Iris pigment epithelial cell (primary cell): ENCODE measurements at places on chromosomes 12 and 14.

DNA sequence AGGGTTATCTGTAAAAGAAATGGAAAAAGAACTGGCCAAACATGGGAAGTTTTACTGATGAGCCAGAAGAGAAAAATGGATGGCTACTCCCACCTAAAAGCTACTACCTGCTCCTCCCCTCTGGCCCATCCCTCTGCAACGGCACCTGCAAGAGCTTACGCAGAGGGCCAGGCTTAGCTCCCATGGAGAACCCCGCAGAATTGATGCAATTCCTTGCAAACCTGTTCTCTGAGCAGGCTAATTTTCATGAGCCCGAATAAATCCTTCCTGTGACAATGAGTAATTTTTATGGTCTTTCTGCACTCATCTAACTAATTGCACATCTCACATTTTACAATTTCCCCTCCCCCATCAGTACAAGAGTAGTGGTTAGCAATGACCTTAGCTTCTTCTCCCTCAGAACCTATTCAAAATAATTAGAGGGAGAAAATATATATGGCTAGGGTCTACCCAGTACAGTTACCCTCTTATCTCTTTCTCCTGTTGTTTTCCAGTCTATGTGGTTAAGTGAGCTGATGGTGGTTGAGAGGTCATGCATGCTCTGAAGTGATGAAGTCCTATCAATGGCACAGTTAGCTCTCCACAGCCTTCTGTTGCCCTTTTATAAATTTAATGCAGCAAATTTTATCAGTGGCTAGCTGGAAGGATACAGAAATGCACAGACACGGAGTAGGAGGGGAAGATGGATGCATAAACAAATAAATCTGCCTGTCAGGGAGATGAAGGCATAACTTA is 67.7 kb upstream of the NTF3 start:
- DNase-seq = no peak

DNA sequence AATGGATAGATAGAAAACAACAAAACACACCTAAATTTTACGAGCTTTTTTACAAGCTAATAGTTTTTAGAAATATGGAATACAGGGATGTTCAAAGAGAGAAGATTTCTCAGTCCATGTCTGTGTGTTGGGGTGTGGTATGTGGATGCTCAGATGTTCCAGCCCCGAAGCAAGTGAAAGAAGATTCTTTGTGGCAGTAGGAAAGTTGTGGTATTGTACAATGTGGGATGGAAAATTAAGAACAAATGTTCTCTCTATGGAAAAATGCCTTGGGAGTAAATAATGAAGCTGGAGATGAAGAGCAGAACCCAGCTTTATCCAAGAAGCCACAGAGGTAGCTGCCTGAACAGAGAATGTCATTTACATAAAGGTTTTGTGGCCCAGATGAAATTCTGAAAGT is 150.3 kb upstream of the PRKD1 start:
- DNase-seq = no peak

- DNase-seq = no peak
These were observed 33.8 kb downstream of the PLEKHG7 start for GRCh38 chr12:92736605-92737004.

DNA sequence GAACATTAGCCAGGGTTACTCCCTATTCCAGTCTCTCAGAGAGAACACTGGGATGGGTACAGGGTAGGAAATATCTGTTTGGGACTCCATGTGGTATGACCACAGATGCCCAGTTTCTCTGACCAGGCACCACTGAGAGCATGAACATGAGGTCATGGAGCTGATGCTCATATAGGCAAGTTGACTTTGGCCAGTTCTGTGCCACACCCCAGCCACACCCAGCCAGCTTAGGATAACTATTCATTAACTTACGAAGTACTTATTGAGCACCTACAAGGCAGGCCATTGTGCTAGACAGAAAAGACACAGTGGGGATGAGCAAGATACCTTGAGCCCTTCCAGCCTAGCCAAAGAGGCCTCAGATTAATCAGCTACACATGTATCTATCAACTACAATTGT is 262.5 kb downstream of the DPF3 start:
- DNase-seq = no peak

DNA sequence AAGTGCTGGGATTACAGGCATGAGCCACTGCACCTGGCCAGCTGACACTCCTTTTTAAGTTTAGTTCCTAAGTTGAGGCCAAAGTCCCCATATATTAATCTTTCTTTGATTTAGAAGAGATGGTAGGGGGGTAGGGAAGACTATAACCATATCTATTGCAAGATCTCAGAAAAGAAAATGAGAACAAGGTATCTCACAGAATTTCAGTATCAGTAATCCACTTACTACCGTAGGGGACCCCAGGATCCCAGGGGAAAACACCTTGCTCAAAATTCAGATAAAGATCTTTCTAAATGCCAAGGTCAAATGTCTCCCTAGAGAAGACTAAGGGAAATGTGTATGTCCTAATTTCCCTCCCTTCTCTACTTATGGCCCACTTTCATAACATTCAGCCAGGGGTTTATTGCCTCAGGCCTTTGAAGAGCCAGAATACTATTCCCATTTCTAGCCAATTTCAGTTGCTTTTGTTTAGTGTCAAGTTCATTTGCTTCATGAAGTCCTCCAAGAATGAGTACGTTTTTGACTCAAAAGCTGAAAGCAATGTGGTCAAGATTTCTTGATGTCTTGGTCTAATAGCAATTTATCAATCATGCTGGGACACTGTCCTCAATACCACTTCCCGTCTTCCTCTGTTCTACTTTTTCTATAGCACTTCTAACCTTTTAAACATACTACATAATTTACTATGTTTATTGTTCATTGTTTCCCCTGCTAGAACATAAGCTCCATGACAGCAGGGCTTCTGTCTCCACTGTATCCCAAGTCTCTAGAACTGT is 86.3 kb downstream of the DCAF5 start:
- no peak for DNase-seq

DNA sequence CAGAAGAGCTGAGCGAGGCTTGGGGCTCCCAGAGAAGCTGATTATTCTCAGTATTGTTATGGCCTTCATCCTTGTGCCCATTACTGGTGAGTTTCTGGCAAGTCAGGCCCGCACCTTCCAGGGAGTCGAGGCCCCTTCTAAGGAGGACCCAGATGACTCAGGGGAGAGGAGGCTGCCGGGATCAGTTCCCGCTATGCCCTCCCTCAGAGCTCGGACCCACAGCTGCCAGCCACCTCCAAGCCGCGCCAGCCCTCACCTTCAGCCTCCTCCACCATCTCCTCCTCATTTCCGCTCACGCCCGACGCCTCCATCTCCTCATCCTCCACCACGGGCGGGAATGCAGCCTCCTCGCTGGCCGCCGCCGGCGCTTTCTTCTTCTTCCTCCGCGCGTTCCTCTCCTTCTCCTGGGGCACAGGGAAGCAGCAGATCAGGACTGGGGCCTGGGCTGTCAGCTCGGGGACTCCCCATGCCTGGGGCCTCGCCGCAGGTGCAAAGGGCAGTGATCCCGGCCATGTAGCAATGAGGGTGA is 83.2 kb downstream of the RFLNA start:
- no peak for DNase-seq

GRCh38 chr12:82008251-82008650 is 249.1 kb upstream of the PPFIA2 start:
- DNase-seq = no peak

DNA sequence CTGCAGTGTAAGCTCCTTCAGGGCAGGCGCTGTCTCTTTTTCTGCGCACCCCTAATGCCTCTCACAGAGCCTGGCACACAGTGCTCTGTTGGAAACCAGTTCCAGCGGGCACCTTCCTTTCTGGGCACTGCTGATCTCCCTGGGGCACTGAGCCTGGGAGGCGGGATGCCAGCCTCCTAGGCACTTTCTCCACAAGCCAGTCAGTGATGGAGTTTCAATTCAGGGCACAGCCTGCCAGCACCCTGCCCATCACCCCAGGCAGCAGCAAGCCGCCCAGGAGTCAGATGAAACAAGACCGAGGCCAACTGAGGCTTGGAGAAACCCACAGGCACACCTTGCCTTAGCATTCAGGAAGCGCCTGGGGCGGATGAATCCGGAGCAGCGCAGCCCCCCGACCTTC is 5.7 kb upstream of the CTDSP2 start:
- DNase-seq = no peak

DNA sequence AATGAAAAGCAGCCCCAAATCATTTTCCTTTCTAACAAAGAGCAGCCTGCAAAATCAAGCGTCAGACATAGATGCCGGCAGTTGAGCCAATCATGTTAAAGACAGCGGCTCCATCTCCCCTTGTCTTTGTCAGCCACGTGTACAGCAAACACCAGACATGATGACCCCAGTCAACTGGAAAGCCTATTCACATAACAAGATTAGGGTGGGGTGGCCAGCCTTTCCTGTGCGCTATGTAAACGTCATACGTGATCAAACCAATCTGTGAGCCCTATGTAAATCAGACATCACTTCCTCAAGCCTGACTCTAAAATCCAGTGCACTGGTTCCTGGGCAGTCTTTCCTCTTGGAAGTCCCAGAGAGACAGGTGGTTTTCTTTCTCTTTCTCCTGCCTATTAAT is 9.9 kb upstream of the FICD start:
- no peak for DNase-seq

DNA sequence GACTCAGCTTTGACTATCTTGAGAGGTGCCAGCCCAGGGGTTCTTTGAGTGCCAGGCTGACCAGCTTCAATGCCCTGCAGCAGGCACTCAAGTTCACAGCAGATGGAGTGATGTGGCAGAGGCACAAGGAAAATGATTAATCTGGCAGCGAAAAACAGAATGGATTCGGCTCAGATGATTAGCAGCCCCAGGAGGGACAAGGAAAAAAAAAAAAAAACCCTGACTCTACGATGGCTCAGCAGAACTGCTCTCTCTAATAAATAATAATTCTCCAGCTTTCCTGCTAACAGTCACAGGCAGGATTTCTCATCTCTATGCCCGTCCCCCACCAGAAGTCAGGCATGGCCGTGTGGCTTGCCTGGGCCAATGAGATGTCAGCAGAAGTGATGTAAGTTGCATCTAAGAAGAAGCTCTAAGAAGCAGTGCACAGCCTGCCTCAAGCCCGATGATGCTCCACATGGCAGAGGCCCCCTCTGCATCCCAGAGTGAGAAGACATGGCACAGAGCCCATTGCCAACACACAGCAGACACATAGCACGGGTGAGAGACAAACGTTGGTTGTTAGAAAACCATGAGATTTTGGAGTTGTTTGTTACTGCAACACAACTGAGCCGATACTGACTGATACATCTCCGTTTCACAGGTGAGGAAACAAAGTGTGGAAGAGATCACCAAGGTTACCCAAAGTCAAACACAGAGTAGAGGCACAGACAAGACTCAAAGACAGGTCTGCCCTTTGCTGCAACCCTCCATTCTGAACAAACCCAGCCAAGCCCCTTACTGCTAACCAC is 111.0 kb downstream of the SCARB1 start:
- DNase-seq = peak; percentile 72

- DNase-seq = no peak
These were observed 58.3 kb downstream of the SLC8A3 start for GRCh38 chr14:70130482-70130881.

GRCh38 chr14:64720131-64720576 is 15.9 kb downstream of the PLEKHG3 start:
- peak; percentile 95 for DNase-seq

DNA sequence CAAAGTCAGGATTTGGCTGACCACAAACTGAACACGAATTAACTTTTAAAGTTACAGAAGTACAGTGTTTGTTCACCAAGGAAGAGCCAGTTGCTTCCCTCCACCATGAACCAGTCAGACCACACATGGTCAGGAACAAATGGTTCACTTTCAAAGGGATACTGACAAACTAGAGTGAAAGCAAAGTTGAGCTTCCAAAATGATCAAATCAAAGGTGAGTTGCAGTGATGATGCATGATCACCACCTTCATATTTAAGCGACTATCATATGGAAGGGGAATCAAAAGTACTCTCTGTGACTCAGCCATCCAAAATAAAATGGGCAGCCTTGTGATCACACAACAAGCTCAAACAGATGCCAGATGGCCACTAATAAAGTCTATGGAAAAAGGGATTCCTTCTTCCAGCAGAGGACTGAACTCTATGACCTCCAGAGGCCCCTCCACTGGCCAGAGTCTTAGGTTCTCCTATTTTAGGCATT is 13.1 kb downstream of the NT5DC3 start:
- DNase-seq = no peak

DNA sequence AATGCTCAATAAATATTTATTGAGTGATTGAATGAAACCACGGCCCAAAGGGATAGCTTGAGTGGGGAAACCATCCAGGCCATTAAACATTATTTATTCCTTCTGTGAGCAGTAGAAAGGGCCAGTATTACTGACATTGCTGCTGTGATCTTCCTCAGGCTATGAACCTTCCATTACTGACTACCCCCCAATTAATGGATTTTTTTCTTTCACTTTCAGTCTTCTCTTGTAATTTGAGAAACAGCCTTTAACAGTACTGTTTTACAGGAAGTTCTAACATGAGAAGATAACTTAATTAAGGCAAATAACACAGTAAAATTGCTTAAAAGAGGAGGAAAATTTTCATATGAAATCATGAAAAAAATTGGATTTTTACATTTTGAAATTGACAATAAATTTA is 629.5 kb downstream of the TRHDE start:
- DNase-seq = no peak

- peak; percentile 4 for DNase-seq
These were observed 18.9 kb upstream of the KLRG1 start for GRCh38 chr12:8970432-8970831.

GRCh38 chr12:68786929-68787328 is 21.0 kb upstream of the MDM2 start:
- no peak for DNase-seq

DNA sequence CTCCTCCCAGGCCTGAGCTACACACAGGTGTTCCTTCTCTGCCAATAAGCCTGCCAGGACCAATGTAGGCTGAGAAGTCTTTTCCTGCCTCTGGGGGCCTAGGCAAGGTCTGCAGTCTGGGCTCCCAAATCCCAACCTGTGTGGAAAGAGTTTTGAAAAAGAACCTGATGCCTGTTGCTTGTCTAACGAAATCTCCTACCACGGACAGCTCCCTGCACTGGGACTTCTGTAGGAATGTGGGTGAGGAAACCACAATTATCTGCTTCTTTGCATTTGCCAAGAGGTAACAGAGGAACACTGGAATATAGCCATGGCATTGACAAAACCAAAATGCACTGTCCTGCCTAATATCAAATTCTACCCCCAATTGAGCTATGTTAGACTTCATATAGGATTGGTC is 877.0 kb upstream of the TMEM132C start:
- DNase-seq = peak; percentile 60

DNA sequence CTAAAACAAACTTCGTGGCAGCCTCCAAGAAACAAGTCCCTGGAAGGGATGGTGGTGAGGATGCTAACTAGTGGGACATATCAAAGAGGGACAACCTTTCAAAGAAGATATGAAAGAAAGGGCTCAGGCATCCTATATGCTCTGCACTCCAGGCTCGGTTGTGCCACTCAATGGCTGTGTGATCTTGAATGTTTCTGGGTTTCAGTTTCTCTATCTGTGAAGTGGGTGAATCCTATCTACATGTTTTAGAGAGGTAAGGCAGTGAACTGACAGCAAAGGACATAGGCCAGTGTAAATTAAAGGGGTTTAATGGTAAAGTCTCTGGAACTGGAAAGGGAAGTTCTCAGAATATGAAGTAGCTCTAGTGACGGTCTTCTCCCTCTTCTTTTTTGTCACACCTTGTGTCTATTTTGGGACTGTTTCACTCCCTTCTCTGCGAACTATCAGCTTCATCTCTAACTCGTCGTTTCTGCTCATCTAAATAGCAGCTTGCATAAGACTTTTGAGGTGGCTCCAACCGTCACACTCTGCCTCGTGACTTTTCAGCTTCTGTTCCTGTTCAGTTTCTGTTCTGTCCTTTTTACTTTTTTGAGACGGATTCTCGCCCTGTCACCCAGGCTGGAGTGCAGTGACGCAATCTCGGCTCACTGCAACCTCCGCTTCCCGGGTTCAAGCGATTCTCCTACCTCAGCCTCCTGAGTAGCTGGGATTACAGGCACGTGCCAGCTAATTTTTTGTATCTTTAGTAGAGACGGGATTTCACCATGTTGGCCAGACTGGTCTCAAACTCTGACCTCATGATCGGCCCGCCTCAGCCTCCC is 273.6 kb downstream of the SUDS3 start:
- no peak for DNase-seq
